ENCODE measurements at places on chromosomes 2 and 18.

- DNase-seq, result no peak
Measured at GRCh38 chr2:10524341-10524740, 76.2 kb upstream of the ODC1 start.

DNA sequence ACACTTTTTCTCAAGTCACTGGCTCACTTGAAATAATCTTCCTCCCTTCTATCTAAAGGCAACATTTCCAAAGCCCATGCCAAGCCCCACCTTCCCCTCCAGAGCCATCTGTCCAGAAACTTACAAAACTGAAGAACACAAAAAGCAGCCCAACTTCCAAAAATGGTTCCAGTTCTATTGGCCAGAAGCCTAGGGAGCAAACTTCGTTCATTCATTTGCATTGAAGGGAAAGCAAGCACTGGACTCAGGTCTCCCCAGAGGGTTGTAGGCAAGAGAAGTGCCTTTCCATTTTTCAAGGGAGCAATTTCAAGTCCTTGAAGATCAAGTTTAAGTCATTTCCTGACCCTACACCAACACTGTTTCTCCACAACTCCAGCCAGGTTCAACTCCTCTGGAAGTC is 585.0 kb downstream of the BCL11A start:
- no peak for DNase-seq

- DNase-seq, result no peak
Measured at GRCh38 chr18:13051950-13052349, 60.8 kb downstream of the CEP192 start.

DNA sequence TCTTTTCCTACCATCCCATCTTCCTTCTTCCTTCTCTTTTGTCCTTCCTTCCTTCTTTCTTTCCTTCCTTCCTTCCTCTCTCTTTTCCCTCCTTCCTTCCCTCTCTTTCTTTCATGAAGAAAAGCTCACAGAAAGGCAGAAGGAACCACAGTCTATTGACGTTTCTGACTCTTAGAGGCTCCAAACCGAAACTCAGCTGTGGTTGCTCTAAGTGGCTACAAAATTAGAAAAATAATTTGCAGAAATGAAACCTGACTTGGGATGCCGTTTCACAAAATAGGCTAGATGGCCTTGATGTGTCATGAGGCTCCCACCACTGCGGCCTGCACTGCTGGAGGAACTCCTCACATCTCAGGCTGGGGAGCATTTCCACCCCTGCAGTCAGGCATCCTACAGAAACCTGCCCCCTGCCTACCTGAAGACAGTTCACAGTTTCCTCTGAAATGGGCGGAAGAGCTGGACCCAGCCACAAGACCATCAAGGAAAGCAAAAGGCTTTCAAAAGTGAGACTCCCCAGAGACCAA is 165.6 kb downstream of the SMAD7 start:
- no peak for DNase-seq

- DNase-seq, result no peak
Measured at GRCh38 chr2:212548455-212548819, 9.8 kb upstream of the ERBB4 start.

GRCh38 chr2:101111917-101112771 is 39.0 kb downstream of the TBC1D8 start:
- DNase-seq, result no peak

DNA sequence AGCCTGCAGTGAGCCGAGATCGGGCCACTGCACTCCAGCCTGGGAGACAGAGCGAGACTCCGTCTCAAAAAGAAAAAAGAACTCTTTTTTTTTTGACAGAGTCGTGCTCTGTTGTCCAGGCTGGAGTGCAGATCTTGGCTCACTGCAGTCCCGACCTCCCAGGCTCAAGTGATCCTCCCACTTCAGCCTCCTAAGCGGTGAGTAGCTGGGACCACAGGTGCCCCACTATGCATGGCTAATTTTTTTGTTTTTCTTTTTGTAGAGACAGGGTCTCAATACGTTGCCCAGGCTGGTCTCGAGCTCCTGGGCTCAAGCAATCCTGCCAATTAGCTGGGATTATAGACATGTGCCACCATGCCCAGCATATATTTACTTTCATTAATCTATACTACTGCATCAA is 12.5 kb upstream of the INO80D start:
- DNase-seq, result no peak

Measured in NCI-H1436 treated with DMSO at 0.1 percent for 48 hours (cell line).